ENCODE measurements at places on chromosomes 2 and 18. TPM values are rescaled to one million over a fixed set of nuclear protein-coding genes. Genes with fewer than 3 reads are reported as not detected.
A peak's percentile ranks its signal among the peaks of the same experiment; 100 is the strongest.

- no peak overlapping the region for H3K27ac ChIP-seq
- no peak for DNase-seq
- H3K27me3 ChIP-seq, result no peaks in the 10 kb centered on the region
- no peak overlapping the region for H3K4me3 ChIP-seq
- no peaks in the 10 kb centered on the region for H3K36me3 ChIP-seq
- H3K4me1 ChIP-seq, result no peaks in the 10 kb centered on the region
Observed at GRCh38 chr2:168434146-168434545, 21.9 kb upstream of the CERS6 start.

DNA sequence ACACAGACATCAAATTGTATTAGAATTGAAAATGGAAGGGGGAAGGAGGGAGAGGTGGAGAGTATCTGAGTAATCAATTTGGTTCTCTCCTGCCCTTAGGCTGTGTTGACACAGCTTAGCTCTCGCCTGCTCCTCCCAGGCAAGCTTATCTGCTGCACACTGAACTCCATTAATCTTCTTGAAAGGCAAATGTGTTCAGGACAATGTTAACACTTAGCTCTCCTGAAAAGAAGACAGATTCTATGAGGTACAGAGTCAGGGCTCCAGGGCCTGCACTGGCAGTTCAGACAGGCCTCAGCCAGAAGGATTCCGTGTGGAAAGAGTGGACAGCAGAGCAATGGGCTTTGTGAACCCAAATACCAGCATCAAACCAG lies 430.0 kb upstream of the TNP1 start:
- H3K4me3 ChIP-seq, result no peak overlapping the region
- H3K4me1 ChIP-seq, result peaks cover 37% of the 10 kb centered on the region

DSC3 gene
- under 0.01 TPM for polyA plus RNA-seq

DNA sequence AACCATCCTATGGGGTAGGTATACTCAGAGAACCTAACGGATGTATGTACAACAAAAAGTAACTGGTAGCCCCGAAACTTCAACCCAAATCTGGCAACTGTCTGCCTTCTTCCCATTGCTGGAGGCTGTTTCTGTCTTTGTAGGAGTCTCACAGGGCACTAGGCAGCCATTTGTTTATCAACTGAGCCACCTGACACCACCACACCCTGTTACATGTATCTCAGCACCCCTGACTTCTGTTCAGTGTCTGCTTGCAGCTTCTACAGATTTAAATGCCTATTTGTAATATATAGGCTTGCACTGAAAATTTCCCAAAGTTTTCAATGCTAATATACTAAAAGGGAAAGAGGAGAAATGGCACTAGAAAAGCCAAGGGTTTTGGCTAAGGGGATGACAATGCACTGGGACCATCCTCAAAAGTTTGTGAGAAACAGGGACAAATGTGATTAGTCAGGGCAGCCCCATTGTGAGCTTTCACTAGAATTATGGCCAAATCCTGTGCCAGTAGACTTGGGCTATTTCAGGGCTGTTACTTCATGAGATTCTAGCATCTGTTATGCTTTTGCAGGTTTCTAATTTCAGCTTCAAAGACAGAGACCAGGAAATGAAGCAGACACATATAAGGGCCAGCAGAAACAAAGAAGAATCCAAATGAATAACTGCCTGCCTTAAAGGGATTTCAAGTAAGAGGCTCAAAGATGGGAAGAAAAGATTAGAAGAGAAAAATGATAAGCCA lies 103.3 kb downstream of the MYO5B start:
- H3K36me3 ChIP-seq, result no peaks in the 10 kb centered on the region
- DNase-seq, result no peak
- no peaks in the 10 kb centered on the region for H3K4me1 ChIP-seq
- H3K27me3 ChIP-seq, result no peaks in the 10 kb centered on the region

DNA sequence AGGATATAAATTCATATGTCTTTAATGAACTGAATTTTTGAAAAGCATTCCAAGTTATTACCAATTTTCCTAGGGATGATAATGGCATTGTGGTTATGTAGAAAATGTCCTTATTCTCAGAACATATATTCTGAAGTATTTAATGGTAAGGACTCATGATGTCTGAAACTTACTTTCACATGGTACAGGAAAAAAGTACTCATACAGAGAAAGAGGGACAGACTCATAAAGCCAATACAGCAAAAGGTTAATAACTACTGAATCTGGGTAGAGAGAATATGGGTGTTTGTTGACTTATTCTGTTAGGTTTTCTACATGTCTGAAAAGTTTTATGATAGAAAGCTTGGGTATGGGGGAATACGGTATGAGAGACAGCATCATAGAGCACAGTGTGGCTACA lies 84.3 kb upstream of the SERTAD2 start:
- H3K27me3 ChIP-seq, result no peaks in the 10 kb centered on the region
- H3K4me1 ChIP-seq, result no peaks in the 10 kb centered on the region
- no peaks in the 10 kb centered on the region for H3K36me3 ChIP-seq

FSIP2 gene
- polyA plus RNA-seq, result 4.9 TPM

NEU2 gene
- not detected for polyA plus RNA-seq

FOXD4L1 gene
- polyA plus RNA-seq, result not detected

GRCh38 chr2:45888641-45889040 lies 237.2 kb downstream of the PRKCE start:
- peak overlapping the region; percentile 17 for H3K27ac ChIP-seq
- H3K4me1 ChIP-seq, result peaks cover 75% of the 10 kb centered on the region
- no peaks in the 10 kb centered on the region for H3K36me3 ChIP-seq
- H3K27me3 ChIP-seq, result no peaks in the 10 kb centered on the region

- no peak for DNase-seq
- no peaks in the 10 kb centered on the region for H3K4me1 ChIP-seq
- no peaks in the 10 kb centered on the region for H3K27me3 ChIP-seq
- no peaks in the 10 kb centered on the region for H3K36me3 ChIP-seq
- H3K27ac ChIP-seq, result no peak overlapping the region
- H3K4me3 ChIP-seq, result no peak overlapping the region
Observed at GRCh38 chr2:105674859-105675541, 69.7 kb upstream of the NCK2 start.

GRCh38 chr2:225400060-225400511 lies 576 bp downstream of the NYAP2 start:
- no peak overlapping the region for H3K4me3 ChIP-seq
- H3K36me3 ChIP-seq, result no peaks in the 10 kb centered on the region
- H3K4me1 ChIP-seq, result no peaks in the 10 kb centered on the region
- no peak overlapping the region for H3K27ac ChIP-seq
- DNase-seq, result no peak
- H3K27me3 ChIP-seq, result no peaks in the 10 kb centered on the region

- H3K4me1 ChIP-seq, result no peaks in the 10 kb centered on the region
- no peak overlapping the region for H3K4me3 ChIP-seq
- no peaks in the 10 kb centered on the region for H3K36me3 ChIP-seq
- no peak for DNase-seq
Observed at GRCh38 chr2:174145827-174146226, 102.5 kb downstream of the OLA1 start.

SERPINB2 gene
- 0.60 TPM for polyA plus RNA-seq

GRCh38 chr2:12265646-12266045 lies 451.1 kb upstream of the TRIB2 start:
- H3K27me3 ChIP-seq, result no peaks in the 10 kb centered on the region
- no peak overlapping the region for H3K27ac ChIP-seq
- no peaks in the 10 kb centered on the region for H3K36me3 ChIP-seq
- no peak for DNase-seq
- H3K4me3 ChIP-seq, result no peak overlapping the region
- peaks cover 14% of the 10 kb centered on the region for H3K4me1 ChIP-seq

- no peaks in the 10 kb centered on the region for H3K4me1 ChIP-seq
- no peak overlapping the region for H3K27ac ChIP-seq
- no peak overlapping the region for H3K4me3 ChIP-seq
- H3K36me3 ChIP-seq, result no peaks in the 10 kb centered on the region
- H3K27me3 ChIP-seq, result no peaks in the 10 kb centered on the region
Observed at GRCh38 chr2:195985741-195986140, 82.9 kb downstream of the DNAH7 start.

DNA sequence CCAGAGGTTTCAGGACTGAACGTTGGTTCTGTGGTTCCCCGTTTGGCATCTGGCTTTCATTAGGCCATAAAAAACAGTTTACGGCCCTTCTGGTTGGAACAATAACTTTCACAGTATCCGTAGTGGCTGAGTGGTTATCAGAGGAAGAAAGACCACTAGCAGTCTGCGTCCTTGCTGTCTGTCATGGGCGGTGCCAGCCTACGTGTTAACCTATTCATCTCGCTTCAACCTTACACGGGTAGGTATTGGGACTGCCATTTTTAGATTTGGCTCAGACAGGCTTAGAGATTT lies 42.6 kb upstream of the ROCK2 start:
- peaks cover 51% of the 10 kb centered on the region for H3K4me1 ChIP-seq
- no peaks in the 10 kb centered on the region for H3K36me3 ChIP-seq
- peak overlapping the region; percentile 45 for H3K27ac ChIP-seq
- no peak overlapping the region for H3K4me3 ChIP-seq
- H3K27me3 ChIP-seq, result no peaks in the 10 kb centered on the region
- DNase-seq, result no peak

DNA sequence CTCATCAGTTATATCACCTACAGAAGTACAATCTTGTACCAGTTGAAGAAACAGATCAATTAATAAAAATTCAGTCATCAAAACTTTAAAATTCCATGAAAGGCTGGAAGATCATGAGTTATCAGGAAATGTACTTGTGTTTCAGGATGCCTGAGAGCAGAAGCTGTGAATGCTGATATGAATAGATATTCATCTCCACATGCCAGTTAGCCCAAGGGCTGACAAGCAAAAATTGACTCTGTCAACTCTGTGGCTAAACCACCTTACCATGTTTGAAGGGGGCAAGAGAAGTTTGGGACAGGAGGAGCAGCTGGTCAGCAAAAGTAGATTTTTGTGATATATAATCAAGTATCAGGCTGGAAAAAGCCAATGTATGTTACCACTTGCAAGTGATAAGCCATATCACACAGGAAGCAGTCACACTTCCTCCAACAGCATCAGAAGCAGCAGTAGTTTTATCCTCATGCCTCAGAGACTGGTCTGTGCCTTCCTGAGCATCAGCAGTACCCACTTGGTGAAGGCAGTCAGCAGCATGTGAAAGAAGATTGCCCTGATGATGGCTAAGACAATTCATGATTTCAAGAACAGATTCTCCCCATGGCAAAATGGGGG lies 328.2 kb upstream of the CNTNAP5 start:
- DNase-seq, result no peak
- no peaks in the 10 kb centered on the region for H3K4me1 ChIP-seq

CFC1 gene
- 0.29 TPM for polyA plus RNA-seq

DNA sequence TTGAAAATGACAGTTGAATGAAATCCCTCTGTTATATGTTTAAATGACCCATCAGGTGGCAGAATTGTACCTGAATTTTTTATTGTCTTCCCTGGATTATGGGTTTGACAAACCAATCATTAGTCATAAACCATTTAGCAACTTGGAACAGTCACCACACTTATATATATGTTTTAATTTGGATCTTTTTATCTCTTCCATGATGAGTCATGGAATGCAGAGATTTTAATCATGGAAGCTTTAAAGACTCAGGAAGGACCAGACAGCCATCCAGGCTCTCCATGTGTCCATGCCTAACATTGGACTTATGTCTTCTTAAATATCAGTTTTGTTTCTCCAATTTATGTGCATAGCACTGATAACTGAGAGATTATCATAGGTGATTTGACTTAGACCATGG lies 188.3 kb upstream of the ZSWIM2 start:
- no peak for DNase-seq
- no peak overlapping the region for H3K27ac ChIP-seq
- H3K27me3 ChIP-seq, result no peaks in the 10 kb centered on the region
- H3K4me1 ChIP-seq, result no peaks in the 10 kb centered on the region
- no peak overlapping the region for H3K4me3 ChIP-seq
- H3K36me3 ChIP-seq, result no peaks in the 10 kb centered on the region

- H3K4me3 ChIP-seq, result no peak overlapping the region
- H3K27me3 ChIP-seq, result no peaks in the 10 kb centered on the region
- no peak overlapping the region for H3K27ac ChIP-seq
- H3K4me1 ChIP-seq, result no peaks in the 10 kb centered on the region
- no peak for DNase-seq
- no peaks in the 10 kb centered on the region for H3K36me3 ChIP-seq
Observed at GRCh38 chr2:158464426-158465281, 7.9 kb downstream of the PKP4 start.

DNA sequence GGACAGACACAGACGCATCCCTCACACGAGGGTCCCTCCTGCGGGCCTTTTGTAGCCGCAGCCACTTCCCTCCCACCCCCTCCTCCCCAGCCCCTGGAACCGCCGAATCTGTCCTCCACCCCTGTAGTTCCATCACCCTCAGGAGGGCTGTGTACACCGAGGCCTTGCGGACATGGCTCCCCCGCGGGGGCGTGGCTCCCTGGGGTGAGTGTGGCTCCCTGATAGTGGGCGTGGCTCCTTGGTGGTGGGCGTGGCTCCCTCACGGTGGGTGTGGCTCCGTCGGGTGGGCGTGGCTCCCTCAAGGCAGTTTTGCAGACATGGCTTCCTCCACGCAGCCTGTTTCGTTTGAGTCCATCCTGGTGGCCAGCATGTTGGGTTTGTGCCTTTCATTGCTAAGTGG lies 420.7 kb upstream of the SALL3 start:
- H3K36me3 ChIP-seq, result no peaks in the 10 kb centered on the region
- DNase-seq, result no peak
- H3K27ac ChIP-seq, result no peak overlapping the region
- no peaks in the 10 kb centered on the region for H3K4me1 ChIP-seq
- H3K27me3 ChIP-seq, result no peaks in the 10 kb centered on the region
- H3K4me3 ChIP-seq, result no peak overlapping the region

DNA sequence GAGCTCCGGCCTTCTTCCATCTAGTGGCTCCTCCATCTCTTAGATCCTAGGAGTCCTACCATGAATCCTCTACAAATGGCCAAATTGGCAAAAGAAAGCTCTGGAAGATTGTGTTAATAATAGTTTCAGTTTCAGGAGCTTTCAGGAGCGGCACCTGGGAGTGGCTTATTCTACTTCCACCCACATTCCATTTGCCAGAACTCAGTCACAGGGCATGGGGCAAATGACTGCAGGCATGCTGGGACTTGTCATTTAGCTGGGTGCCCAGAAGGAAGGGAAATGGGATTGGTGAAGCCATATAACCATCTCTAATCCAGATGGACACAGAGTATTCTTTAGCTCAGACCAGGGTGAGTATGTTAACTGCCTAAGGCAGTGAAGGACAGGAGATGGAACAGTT lies 3.6 kb upstream of the LRATD1 start:
- no peak for DNase-seq
- H3K36me3 ChIP-seq, result no peaks in the 10 kb centered on the region

- no peak overlapping the region for H3K4me3 ChIP-seq
- H3K27ac ChIP-seq, result no peak overlapping the region
- no peak for DNase-seq
- H3K27me3 ChIP-seq, result no peaks in the 10 kb centered on the region
- no peaks in the 10 kb centered on the region for H3K36me3 ChIP-seq
Observed at GRCh38 chr2:17966798-17967197, 88.3 kb downstream of the KCNS3 start.

SNORC gene
- 8.8 TPM for polyA plus RNA-seq

KCNG2 gene
- polyA plus RNA-seq, result not detected

EN1 gene
- polyA plus RNA-seq, result not detected

PLGLB1 gene
- polyA plus RNA-seq, result 2.0 TPM

MYCN gene
- polyA plus RNA-seq, result 0.60 TPM

GRCh38 chr18:25351777-25352628 lies at the start of gene ZNF521:
TSS of gene ZNF521 (minus strand) at chr18:25352166. CDS start at chr18:25350946, 1,220 bp downstream.
- H3K36me3 ChIP-seq, result no peaks in the 10 kb centered on the region
- H3K4me1 ChIP-seq, result no peaks in the 10 kb centered on the region
- peak; percentile 94 for DNase-seq
- H3K27ac ChIP-seq, result peak within 1 kb of the TSS; percentile 86
- peak within 1 kb of the TSS; percentile 66 for H3K4me3 ChIP-seq
